ENCODE measurements at places on chromosomes 4 and X.

GRCh38 chr4:151524610-151525009 is 115.6 kb downstream of the FHIP1A start:
- no peak for DNase-seq

GRCh38 chrX:50988649-50989048 is 78.1 kb downstream of the BMP15 start:
- no peak for DNase-seq

DNA sequence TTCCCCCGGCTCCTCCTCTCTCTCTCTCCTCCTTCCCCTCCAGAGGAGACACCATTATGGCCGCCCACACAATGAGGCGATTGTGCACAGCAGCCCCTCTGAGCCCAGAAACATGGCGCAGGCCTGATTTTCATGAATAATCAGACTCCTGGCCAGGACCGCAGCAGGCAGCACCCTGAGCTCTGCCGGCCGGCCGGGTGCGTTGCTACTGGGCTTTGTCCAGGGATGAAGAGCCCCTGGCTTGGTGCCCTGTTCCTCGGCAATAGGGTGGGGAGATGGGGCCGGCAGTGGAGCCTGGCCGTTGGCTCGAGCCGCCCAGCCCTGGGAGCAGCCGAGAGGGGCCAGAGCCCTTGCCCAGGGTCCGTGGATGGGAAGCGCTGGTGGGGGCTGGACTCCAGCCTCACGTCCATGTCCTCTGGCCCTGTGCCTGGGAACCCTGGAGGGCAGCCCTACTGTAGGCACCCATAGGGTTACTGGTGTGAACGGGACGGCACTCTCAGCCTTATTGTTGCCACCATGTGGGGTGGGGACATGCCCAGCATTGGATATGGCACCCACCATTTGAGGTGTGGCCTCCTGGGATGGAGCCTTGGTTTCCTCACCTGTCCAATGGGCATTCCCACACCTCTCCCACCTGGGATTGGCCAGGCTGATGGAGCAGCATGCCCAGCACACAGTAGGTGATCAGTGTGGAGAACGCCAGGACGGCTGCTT is 103.0 kb downstream of the SORCS2 start:
- DNase-seq: no peak

DNA sequence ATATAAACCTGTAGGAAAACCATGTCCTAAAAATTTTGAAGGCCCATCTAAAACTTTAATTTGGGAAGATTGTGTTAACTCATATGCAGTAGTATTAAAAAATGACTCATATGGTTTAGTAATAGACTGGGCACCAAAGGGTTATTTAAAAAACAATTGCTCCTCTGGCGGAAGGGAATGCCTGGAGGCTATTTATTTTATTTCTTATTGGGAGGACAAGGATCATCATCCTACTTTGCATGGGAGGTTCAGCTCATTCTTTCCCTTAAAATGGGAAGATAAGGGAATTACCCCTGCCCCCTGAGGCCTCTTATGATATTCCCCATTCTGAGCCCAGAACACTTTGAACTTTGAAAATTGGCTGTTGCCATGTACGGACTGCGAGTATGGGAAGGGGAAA is 29.7 kb upstream of the MGST2 start:
- no peak for DNase-seq

- no peak for DNase-seq
Observed at GRCh38 chr4:34534916-34535315, 1709.4 kb downstream of the ARAP2 start.

- DNase-seq: no peak
Observed at GRCh38 chr4:151942971-151943370, 182.2 kb upstream of the GATB start.
